ENCODE measurements at places on chromosomes 7 and 10.

- DNase-seq, result peak; percentile 33
These were observed 703 bp upstream of the HILPDA start for GRCh38 chr7:128454808-128455542.

DNA sequence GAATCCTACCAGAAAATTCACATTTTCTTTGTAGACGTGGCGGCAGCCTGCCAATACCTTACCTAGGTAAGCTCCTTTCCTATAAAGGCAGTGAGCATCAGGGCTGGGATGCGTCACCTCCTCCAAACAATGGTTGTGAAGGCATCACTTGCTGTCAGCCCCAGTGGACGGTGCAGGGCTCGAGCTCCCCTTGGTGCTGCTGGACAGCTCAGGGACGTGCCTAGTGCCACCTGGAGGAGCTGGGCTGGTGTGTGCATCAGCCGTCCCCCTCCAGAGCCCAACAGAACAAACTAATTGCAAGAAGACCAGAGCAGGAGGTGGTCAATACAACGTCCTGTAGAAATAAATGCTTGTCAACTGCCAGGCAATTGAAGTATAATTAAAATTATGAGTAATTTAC lies 517.5 kb upstream of the FOXK1 start:
- DNase-seq, result no peak

- no peak for DNase-seq
These were observed 42.0 kb downstream of the ZC3HC1 start for GRCh38 chr7:130008941-130009847.

DNA sequence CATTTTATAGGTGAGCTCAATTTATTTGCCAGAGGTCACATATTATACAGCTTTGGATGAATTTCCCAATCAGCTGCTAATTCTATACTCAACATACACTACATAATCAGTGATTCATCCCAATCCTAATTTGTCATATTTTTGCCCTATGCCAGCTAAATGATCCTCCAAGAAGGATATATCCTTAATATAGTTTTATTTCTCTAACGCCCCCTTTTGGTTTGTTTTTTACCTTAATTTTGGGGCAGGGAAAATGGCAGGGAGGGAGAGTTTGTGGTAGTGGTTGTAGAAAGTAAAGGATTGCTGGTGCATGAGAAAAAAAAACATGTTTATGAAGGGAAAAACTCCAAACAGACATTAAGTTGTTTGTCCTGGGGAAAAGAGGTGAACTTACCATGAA lies 31.9 kb downstream of the WASL start:
- no peak for DNase-seq

DNA sequence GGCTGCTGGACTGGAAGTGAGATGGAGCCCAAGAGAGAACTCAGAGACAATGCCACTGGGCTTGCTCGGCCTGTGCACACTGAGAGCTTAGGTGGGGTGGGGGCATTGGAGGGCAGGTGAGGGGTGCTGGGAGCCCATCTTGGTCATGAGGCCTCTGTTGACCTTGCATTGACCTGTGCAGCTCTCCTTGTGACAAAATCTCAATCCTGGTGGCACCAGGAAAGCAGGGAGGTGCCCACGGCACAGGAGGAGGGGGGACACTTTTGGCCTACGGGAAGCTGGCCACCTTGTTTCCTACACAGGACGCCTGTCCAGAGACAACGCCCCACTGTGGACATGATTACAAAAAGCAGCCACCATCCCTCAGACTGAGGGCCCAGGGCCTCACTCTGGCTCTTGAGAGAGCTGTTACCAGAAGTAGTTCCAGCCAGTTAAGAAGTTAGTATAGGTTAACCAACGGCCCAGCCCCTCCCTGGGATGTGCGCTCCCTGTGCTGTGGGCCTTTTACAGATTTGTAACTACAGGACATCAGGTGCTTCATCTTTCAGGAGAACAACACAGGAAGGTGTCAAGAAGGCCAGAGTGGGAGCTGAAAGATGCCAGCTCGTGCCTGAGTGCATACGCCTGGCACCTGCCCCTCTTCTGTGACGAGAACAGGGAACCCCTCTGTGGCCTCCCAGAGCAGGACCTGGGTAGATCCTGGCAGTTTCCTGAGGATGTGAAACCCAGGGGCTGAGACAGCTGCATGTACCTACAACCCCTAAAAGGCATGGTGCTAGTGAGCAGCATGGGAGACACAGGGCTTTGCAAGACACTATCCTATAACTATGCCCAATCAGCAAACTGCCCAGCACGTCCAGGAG lies 10.3 kb downstream of the PKD1L1 start:
- no peak for DNase-seq

DNA sequence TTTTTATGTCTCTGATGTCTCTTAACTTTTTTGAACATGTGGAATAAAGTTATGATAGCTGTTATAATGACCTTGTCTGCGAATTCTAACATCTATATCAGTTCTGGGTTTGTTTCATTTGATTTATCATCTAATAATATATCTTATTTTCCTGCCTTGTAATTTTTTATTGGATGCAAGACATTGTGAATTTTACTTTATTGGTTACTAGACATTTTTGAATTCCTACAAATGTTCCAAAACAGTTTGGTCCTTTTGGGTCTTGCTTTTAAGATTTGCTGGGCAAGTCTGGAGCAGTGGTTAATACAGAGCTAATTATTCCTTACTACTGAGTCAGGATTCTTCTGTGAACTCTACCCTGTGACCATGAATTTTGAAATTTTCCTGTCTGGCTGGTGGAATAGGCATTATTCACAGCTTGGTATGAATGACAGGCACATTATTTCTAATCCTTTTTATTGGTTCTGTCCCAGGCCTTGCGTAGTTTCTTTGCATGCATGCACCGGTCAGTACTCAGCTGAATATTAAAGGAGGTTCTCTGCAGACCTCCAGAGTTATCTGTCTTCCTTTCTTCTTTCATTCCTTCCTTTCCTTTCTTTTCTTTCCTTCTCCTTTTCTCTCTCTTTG lies 9.0 kb downstream of the CUTC start:
- no peak for DNase-seq

GRCh38 chr7:156026076-156026600 lies 213.9 kb upstream of the SHH start:
- DNase-seq, result no peak

- DNase-seq, result no peak
These were observed 42.9 kb downstream of the RGS10 start for GRCh38 chr10:119499677-119500002.

- DNase-seq, result no peak
These were observed 8.7 kb downstream of the TTYH3 start for GRCh38 chr7:2640482-2640830.
